ENCODE measurements at places on chromosomes 16 and 17.

GRCh38 chr16:78606545-78606944 is 507.1 kb downstream of the WWOX start:
- DNase-seq: no peak

- no peak for DNase-seq
Observed at GRCh38 chr16:49662569-49662968, 193.3 kb downstream of the ZNF423 start.

DNA sequence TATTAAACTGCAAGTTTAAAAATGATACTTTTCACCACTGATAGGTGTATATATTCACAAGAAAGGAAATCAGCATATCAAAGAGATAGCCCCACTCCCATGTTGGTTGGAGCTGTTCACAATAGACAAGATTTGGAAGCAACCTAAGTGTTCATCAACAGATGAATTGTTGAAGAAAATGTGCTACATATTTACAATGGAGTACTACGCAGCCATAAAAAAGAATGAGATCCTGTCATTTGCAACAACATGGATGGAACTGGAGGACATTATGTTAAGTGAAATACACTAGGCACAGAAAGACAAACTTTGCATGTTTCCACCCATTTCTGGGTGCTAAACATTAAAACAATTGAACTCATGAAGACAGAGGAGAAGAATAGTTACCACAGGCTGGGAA is 278.9 kb upstream of the XYLT1 start:
- no peak for DNase-seq

DNA sequence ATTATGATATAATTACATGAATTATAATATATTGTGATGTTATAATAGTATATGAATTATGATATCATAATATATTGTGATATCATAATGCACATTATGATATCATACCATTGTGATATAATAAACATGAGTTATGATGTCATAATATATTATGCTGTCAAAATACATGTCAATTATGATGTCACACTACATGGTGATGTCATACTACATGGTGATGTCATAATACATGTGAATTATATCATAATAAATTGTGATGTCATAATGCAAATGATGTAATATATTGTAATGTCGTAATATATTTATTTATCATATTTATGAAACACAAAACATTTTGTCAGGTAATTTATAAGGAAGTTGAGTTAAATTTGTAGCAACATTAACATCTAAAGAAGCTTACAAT is 1950.1 kb downstream of the TP53TG3F start:
- DNase-seq: no peak

GRCh38 chr17:13256545-13256944 is 238.7 kb upstream of the ELAC2 start:
- DNase-seq: no peak

GRCh38 chr17:3222505-3222904 is 15.0 kb downstream of the OR1A1 start:
- no peak for DNase-seq

- no peak for DNase-seq
Observed at GRCh38 chr16:1347962-1348361, 3.7 kb downstream of the TSR3 start.

- DNase-seq: no peak
Observed at GRCh38 chr16:52470585-52470984, 76.4 kb downstream of the TOX3 start.

GRCh38 chr16:70432356-70432722 is 6.6 kb downstream of the ST3GAL2 start:
- DNase-seq: no peak

GRCh38 chr17:4939546-4939795 is 375 bp downstream of the SLC25A11 start:
- no peak for DNase-seq

DNA sequence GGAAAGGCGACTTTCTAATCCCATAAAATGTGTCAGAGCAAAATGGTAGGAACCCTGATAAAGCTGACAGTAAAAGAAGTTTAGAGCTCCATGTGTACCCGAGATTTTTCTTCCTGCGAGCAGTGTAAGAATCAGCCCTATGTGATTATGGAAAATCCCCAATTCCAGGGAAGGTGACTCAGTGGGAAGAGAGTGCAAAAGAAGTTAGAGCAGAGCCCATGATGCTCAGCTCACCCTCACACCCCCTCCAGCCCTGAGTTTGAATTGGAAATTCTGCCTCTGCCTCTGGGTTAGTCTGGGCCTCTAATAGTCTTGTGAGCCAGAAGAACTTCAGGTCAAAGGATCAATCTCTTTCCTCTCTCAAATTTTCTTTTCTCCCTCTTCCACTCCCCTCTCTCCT is 12.5 kb downstream of the C17orf78 start:
- peak; percentile 40 for DNase-seq
